ENCODE measurements at places on chromosomes 5 and 9.

DNA sequence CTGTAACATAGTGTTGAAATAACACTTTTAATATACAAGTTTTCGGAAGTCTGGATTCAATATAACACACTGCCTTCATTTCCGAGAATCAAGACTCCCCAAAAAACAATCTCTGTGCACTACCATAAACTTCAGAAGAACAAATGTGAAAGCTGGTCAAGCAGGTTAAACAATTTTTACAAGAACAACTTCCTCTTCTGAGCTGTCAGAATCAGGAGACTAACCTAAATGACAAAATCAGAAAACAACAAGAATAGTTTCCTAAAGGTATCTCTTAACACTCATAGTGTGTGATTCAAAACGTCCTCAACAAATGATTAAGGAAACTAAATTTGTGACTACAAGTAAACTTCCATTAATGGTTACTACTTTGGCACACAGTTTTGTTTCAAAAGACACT lies 11.6 kb downstream of the C9orf72 start:
- no peak for DNase-seq

DNA sequence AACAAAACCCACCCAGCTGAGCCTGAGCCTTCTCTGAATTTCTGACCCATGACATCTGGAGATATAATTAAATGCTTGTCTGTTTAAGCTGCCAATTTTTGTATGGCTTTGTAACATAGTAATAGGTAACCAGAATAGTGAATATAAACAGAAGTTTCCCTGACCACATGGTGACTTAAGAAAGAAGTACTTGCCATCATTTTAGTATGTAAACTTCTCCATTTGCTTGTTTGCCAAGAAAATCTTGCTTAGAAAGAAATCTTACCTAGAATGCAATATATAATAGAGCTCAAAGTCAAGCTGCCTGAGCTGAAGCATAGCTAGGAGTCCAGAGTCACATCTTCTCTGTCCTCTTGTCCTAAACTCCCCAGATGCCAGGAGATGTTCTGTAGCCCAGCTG lies 117.0 kb downstream of the PCSK1 start:
- DNase-seq = no peak

GRCh38 chr5:160555971-160556631 lies 134.4 kb downstream of the PTTG1 start:
- DNase-seq = peak; percentile 14

GRCh38 chr5:140112685-140113179 lies 1.2 kb upstream of the PURA start:
- no peak for DNase-seq

GRCh38 chr5:142342128-142342981 lies 17.5 kb upstream of the SPRY4 start:
- DNase-seq = no peak

DNA sequence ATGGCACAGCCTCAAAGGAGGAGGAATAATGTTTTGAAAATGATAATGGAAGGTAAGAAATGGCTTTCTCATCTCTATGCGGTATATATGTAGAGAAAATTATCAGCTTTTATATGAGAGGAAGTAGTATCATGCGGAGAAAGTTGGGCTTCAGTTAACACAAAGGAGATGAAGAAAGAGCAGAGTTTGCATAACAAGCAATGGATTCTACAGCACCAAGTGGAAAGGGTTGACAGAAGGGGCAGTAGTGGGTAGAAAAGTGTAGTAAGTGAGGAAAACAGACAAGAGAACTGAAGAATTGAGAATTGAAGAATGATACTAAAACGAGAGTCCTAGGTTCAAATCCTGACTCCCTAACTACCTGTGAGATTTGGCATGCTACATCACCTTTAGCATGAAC lies 51.0 kb downstream of the GNG10 start:
- DNase-seq = no peak

DNA sequence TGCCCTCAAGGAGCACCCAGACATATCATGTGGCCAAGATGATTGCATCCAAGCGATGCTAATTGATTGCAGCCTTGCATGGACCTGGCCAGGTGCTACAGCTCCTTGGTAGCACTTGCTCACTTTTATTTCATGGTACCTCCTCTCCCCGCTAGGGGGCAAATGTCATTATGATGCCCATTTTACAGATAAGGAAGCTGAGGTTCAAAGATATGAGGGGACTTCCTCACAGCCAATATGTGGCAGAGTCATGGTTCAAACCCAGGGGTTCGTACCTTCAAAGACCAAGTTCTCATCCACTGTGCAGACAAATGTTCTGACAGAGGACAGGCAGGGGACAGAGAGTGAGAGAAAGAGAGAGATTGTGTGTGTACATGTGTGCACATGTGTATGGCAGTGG lies 21.9 kb upstream of the KCNMB1 start:
- no peak for DNase-seq

- no peak for DNase-seq
Observed at GRCh38 chr9:119091074-119091473, 278.2 kb downstream of the BRINP1 start.

GRCh38 chr5:135678640-135679268 lies 100.0 kb upstream of the CXCL14 start:
- no peak for DNase-seq

GRCh38 chr5:90144625-90145327 lies 264.8 kb downstream of the CETN3 start:
- DNase-seq = no peak

GRCh38 chr9:86349271-86349670 lies 4.9 kb downstream of the TUT7 start:
- DNase-seq = no peak

DNA sequence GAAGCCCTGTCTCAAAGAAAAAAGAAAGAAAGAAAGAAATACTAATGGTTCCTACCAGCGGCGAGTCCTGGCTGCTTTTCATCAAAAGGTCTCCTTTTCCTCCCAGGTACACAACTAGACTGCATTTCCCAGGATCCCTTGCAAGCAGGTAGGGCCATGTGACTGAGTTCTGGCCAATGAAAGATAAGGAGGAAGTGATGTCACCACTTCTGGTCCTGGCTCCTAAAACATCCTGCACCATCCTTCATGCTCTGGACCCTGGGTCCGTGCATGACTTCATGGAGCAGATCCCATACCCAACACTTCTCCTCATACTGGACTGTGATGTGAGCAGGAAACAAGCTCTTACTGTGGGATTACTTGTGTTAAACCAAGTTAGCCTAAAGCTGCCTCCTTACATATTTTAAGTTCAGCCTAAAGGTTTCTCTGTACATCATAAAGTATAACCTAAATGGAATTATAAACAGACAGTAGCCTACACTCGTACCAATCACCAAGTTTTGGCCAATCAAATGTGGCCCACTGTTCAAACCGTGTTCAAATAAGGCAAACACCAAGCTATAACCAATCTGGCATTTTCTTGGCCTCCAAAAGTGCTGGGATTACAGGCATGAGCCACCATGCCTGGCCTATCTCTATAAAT lies 30.2 kb upstream of the FUBP3 start:
- DNase-seq = no peak

- no peak for DNase-seq
Observed at GRCh38 chr5:132203464-132203818, 24.2 kb downstream of the P4HA2 start.

GRCh38 chr5:143373076-143373475 lies 30.4 kb downstream of the NR3C1 start:
- DNase-seq = no peak

- no peak for DNase-seq
Observed at GRCh38 chr5:133894143-133894542, 74.3 kb downstream of the C5orf15 start.

DNA sequence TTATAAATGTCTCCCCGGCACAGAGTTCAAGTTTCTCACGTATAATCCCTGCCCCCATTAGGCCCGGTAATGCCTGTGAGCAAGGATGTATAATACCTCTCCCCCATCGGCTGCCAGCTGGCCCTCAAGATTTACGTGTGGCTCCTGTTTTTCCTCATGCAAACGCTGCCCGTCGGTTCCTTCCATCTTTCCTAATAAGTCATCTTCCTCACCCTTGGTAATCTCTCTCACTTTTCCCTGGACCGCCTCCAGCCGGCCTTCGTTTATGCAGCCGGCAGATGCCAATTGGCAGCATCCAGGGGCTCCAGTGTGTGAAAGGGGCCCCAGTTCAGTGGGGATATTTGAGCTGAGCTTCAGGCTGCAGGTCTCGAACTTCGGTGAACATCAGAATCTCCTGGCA lies 86.5 kb upstream of the NEURL1B start:
- DNase-seq = no peak
